ENCODE measurements at places on chromosomes 11 and 22. TPM values are rescaled to one million over a fixed set of nuclear protein-coding genes. Genes with fewer than 3 reads are reported as not detected.

UBE2L6 gene
- 137 TPM for total RNA-seq

OR2D2 gene
- 0.94 TPM for total RNA-seq

NXPE1 gene
- total RNA-seq: not detected

FGF19 gene
- total RNA-seq: not detected

MYBPC3 gene
- total RNA-seq: not detected

PICK1 gene
- total RNA-seq: 9.5 TPM

All from activated T-helper 2 cell treated with anti-CD3 and anti-CD28 coated beads, Interferon-gamma antibody, Interleukin-2, Interleukin-4, amounts not matched to agents 10 μg/mL and 5 μg/mL and 100 μg/mL, durations not matched to agents 14 hours and 24 hours and 36 hours (primary cell).